NCI-H2029 (cell line): ENCODE measurements at places on chromosomes 6 and 20.

GRCh38 chr20:64180673-64181072 lies 16.4 kb downstream of the MYT1 start:
- no peak for DNase-seq

GRCh38 chr6:99967052-99967451 lies 27.0 kb downstream of the MCHR2 start:
- no peak for DNase-seq

- DNase-seq: no peak
These were observed 3.5 kb upstream of the LAMP5 start for GRCh38 chr20:9510911-9511310.

DNA sequence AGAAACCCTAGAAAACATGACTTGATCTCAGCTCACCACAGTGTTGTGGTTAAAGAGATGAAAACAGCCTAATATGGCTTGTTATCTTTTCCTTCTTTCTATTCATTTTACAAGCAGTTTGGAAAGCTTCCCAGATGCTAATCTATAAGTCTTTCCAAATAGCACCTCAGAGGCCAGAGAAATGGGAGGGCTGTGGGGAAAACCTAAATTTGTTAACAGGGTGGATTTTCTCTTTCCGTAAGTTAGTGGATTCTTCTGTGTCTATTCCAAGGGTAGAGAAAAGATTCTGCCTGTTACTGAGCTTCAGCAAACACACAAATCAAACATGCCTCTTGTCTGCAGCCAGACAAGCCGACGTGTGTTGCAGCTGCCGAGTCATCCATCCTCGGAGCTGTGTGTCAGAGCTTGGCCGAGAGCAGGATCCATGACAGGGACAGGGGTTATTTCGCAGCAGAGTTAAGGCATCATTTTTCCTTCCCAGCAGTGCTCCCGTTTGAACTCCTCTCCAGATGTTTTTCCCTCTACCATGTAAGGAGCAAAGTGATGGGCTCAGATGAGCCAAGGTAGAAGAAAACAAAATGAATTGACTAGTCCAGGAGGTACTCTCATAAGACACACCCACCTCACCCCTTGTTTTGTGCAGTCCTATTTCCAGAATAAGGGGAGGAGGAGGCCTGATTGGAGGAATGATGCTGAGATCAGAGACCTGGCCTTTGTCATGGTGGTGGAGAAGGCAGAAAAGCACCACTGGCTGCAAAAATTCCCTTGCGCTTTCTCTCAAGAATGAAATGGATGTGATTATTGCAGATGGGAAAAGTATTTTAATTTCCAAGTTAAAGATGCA lies 560.0 kb downstream of the C6orf118 start:
- DNase-seq: peak; percentile 35

GRCh38 chr6:121584586-121585369 lies 149.3 kb downstream of the GJA1 start:
- DNase-seq: no peak

GRCh38 chr6:22681761-22682160 lies 112.4 kb downstream of the HDGFL1 start:
- peak; percentile 46 for DNase-seq

- no peak for DNase-seq
These were observed 141.3 kb upstream of the PMEPA1 start for GRCh38 chr20:57851025-57851682.

- no peak for DNase-seq
These were observed 100.5 kb downstream of the EYA4 start for GRCh38 chr6:133341607-133342158.

DNA sequence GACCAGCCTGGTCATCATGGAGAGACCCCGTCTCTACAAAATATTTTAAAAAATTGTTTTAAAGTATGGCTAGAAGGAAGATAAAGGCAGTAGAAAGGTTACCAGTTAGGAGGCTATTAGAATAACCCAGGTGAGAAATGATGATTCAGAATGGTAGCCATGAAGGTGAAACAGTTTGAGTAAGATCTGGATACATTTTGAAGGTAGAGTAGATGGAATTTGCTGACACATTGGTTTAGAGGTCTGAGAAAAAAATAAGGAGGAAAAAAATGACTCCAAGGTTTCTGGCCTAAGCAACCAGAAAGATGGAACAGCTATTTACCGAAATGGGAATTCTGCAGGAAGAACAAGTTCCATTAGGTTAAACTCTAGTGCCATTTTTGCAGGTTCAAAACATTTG lies 167.9 kb upstream of the TAB2 start:
- DNase-seq: no peak

GRCh38 chr6:149342525-149342924 lies 25.0 kb downstream of the TAB2 start:
- DNase-seq: no peak

DNA sequence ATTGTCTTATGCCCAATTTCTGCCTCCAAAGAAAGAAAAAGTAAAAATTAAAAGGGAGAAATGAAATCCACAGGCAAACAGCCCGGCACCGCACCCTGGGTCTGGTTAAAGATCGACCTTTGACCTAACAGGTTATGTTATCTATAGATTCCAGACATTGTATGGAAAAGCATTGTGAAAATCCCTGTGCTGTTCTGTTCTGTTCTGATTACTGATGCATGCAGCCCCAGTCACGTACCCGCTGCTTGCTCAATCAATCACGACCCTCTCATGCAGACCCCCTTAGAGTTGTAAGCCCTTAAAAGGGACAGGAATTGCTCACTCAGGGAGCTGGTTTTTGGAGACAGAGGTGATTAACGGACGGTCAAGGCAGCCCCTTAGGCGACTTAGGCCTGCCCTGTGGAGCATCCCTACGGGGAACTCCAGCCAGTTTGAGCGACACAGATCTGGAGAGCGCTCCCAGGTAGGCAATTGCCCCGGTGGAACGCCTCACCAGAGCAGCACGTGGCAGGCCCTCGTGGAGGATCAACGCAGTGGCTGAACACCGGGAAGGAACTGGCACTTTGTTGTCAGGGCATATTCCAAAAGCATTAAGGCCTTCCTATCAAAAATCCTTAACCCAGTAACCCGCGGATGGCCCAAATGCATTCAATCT lies 12.0 kb upstream of the HFE start:
- no peak for DNase-seq

DNA sequence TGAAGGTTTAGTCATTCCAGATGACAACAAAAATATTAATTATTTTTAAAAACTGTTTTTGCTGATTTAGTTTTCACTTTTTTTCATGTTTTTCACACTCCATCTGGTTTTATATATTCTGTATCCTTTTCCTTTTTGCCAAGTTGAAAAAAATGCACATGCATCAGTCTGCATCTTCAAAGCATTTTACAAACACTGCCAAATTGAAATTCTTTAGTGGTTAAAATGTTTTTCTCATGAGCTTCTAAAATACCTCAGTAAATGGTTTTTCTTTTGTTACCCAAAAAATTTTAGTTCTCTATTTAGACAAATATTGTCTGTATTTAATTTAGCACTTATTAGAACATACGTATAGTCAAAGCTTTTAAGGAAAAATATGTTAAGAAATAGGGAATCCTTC lies 386.9 kb upstream of the HSF2 start:
- no peak for DNase-seq

DNA sequence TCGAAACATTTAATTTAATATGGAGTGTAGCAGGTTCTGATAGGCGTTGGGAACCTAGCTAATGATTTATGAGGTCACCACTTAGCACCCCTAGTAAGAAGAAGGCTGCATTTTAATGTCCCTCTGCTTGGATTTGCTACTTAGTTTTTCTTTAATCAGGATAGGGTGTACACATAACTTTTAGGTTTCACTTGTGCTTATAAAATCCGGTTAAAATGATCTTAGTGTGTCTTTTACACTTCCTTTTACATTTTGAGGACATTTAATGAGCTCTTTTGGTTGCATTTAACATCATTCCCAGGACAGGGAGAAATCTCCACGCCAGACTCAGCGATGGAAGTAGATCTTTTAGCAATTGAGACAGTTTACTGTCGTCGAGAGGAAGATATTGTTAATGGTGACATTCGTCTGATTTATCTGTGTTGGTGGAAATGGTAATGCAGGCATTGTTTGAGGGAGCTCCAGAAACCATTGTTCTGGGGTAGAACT lies 5.6 kb downstream of the TFAP2A start:
- DNase-seq: no peak

GRCh38 chr20:41623625-41624375 lies 5.6 kb upstream of the CHD6 start:
- no peak for DNase-seq

DNA sequence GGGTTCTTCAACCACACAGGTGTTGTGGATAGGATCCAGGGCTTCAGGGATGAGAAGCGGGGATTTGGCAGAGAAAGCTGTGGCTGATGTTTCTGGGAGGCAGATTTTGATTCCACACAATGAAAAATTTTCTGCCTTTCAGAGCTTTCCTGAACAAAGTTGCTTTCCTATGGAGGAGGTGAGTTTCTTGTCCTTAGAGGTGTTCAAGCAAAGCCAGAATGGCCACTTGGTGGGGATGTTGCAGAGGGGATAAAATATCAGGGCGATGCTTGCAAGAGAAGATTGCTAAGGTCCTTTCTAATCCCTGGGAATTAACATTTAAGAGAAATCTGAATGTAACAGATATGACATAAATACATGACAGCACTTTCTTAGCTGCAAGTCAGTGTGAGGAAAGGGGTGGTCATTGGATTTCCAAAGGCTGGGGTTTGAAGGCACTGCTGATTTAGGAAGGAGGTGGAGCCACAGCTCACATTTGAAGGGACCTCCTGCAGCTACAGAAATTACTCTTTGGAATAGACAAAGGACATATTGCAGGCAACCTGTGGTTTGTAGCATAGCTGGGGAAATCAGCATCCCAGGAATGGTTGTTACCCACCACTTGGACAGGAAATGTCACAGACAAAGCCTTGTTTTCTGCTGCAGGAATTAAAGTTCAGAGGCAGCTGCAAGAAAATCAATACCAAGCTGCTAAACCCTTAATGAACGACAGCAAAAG lies 271.1 kb upstream of the CHD6 start:
- no peak for DNase-seq

- DNase-seq: peak; percentile 39
These were observed 332.9 kb upstream of the PRDM1 start for GRCh38 chr6:105753207-105753606.

GRCh38 chr6:163782436-163783003 lies 368.0 kb downstream of the QKI start:
- no peak for DNase-seq

DNA sequence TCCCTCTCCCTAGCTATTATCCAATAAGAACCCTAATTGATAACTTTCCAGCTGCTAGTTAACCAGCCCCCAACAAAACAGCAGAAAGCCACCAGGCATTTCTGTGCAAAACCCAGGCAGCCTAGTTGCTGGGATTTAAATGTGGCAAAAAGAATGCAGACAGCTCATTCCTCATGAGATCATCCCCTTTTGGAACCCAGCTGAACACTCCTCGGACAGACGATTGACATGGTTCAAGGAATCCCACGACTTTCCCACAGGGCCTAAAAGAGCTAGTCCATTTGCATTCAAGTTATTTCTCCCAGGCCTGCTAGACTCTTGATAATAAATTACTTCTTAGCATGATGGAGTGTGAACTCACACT lies 24.0 kb downstream of the JAG1 start:
- DNase-seq: no peak

DNA sequence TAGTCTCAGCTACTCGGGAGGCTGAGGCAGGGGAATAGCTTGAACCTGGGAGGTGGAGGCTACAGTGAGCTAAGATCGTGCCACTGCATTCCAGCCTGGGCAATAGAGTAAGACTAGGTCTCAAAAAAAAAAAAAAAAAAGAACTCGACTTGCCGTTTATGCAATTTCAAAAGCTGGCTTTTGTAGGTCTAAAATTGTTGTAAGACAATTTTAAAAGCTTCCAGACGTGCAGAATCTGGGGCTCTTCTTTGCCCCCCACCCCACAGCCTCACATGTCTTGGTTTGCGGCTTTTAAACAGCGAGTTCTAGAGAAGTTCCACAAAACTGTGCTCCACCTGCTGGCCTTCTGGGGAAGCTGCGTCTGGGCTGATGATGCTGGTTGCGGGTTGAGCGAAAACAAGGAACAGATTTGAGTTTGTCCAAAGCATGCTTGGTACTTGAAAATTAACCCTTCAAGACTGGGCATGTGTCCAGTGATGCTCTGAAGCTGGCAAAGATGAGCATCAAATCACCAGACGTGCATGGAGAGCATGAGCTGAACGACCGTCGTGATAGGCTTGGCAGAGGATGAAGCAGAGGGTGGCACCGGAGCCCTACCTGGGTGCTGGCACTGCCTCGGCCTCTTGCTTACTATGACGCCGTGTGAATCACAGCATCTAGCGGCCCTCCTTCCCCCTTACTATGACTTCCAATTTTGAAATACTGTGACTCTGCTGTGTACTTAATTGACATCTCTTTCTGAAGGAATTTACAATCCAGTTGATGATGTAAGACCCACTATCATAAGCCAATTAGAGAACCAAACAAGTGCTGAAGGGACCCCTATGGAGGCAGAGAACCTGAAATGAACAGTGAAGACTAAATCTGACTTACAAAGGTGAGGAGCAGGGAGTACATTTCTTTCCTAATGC lies 171.4 kb downstream of the GMPR start:
- DNase-seq: peak; percentile 18

DNA sequence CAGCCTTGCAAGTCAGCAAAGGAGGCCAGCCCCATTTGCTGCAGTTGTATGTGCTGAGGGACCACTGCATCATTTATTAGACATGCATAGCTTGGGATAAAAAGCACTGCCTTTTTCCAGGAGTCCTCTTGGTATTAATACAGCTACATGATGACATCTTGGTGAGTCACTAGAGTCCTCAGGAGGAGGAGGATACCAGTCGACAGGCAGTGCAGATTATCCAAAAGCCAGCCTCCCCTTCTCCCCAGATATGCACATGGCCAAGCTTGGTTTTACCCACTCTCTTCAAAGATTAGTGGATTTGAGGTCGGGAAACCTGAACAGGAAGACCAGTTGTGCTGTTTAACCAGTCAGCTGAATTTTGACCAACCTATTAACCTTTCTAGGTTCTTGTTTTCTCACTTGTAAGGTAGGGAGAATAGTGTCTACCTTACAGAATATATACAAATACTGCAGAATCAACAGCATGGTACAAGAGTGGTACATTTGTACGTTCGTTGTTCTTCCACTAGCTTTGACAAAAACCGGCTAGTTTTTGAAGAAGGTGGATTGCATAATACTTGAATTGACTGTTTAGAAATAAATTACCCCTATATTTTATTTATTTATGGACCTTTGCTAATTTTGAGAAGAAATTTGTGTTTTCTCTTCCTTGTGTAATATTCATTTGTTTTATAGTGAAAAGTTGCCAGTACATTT lies 31.9 kb downstream of the VAPB start:
- no peak for DNase-seq

- no peak for DNase-seq
These were observed 136.2 kb downstream of the ERMARD start for GRCh38 chr6:169887529-169888140.

- DNase-seq: peak; percentile 27
These were observed 89.4 kb downstream of the PDE10A start for GRCh38 chr6:165573671-165574070.

GRCh38 chr6:28239636-28240035 lies 12.4 kb downstream of the ZKSCAN4 start:
- DNase-seq: no peak

DNA sequence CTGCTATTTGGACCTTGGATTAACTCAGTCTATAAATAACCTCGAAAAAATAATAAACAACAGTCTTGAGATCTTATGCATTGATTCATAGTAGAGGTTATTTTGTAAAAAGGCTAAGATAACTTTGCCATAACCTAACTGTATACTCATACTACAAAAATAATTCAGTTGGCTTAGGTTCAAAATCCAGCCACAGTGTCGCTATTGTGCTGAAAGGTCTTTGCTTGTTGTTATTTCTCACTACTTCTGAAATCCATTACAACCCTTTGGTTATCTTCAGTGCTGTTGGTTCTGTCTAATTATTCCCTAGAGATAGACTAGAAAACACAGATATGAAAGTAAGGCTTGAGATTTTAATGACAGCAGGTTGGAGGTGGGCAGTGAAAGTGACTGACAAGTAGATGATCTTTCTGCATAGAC lies 74.4 kb downstream of the MKKS start:
- no peak for DNase-seq

- DNase-seq: no peak
These were observed 13.3 kb upstream of the HMGN4 start for GRCh38 chr6:26524722-26525370.
